T-helper 1 cell (primary cell): ENCODE measurements at places on chromosomes 3 and 15.

DNA sequence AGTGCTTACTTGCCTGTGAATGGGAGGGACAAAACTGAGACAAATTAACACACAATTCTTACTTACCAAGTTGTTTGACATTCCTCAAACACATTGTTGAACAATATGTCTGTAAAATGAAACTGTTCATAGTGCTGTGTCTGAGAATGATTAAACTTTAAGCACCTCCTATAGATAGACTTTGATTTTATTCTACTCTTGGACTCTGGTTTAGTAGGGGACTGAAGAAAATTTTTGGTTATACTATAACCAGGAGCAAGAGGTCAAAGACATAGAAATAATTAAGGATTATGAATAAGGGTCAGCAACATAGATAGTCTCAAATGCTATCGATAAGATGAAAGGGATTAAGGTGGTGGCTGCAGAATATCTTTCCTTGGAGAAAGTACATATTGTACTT lies 7.9 kb upstream of the MTFMT start:
- DNase-seq = no peak

DNA sequence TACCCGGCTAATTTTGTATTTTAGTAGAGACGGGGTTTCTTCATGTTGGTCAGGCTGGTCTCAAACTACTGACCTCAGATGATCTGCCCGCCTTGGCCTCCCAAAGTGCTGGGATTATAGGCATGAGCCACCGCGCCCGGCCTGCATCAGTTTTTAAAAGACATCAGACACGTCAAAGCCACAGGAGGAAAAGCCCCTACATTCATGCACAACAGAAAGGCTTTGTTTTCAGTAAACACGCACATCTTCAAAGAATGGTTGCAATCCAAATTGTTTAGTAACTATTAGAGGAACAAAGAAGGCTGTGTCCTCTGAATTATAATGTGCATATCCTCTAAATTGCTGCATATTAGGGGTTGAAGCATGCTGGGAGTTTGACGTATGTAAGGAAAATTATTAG lies 53.3 kb downstream of the BTD start:
- no peak for DNase-seq

DNA sequence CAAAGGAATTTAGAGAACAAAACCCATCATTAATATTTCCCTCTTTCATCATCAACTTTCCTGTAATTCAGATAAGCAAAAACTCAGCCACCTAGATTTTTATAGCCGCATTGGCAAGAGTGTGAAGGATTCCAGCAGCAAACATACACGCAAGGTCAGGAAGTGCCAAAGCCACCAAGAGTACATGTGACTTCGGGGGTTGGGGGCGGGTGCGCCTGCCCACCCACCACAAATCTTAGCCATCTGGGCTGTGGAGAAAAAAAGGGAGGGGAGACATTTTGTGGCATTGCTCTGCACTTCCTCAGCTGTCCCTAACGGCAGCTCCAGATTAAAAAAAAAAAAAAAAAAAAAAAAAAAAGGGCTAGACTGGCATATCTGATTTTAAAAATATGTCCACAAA lies 148.4 kb downstream of the TNIK start:
- DNase-seq = no peak

GRCh38 chr3:102089904-102090720 lies 240.8 kb downstream of the NFKBIZ start:
- no peak for DNase-seq

DNA sequence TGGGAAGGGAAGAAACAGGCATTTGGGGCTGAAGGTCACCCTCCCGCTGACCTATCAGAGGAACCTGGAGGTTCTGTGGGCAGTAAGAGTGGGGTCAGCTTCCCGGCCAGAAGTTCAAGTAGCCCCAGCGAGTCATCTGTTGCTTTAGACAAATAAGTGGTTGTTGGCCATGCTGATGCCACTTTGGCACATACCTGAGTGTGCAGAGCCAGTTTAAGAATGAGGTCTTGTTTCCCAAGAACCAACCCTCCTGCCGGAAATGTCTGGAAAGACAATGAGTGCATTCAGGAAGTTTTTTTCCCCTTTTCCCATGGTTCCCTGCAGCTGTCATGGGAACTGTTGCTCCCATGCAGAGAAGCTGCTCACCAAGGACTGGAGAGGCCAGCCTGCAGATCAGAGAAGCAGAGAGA lies 166.7 kb downstream of the ZNF621 start:
- no peak for DNase-seq

- no peak for DNase-seq
These were observed 29.0 kb downstream of the RASGRP1 start for GRCh38 chr15:38535491-38536200.

- DNase-seq = no peak
These were observed 65.7 kb downstream of the CMTM8 start for GRCh38 chr3:32303977-32304881.

- DNase-seq = no peak
These were observed 32.8 kb downstream of the LINGO1 start for GRCh38 chr15:77599899-77600298.
